ENCODE measurements at places on chromosomes 5 and 9.

GRCh38 chr5:885529-885928 is 7.1 kb downstream of the BRD9 start:
- no peak for DNase-seq

GRCh38 chr5:175836737-175837136 is 34.6 kb upstream of the CPLX2 start:
- no peak for DNase-seq

DNA sequence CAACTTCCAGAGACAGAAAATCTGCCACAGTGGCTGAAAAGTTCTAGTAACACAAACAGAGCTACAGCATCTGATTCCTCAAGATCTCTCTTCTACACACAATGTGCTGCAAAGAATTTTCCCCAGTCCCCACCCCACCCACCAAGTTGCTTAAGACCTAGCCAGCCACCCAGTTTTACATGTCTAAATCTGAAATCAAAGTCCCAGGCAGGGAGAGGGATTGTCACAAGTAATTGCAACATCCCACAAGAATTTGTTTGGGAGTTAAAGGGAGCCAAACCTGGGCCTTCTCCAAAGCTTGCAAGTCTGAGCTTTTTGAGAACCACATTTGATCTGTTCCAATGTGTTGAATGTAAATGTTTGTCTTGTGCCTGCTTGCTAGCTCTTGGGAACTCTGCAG is 15.5 kb downstream of the IGIP start:
- no peak for DNase-seq

DNA sequence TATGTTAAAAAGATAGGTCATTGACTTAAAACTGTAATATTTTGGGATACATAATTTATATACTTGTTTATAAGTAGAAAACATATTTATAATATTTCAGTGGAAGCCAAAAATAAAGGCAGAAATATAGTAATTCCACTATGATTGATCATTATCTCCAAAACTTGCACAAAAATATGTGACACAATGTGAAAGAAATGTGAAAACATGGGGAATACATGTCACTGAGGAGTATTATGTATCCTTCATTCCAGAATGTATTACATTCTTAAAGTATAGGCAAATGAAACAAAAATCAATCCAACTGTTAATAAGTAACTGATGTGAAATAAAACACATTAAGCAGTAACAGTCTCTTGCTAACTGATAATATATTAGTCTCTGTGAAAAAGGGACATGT is 236.7 kb downstream of the CDH18 start:
- no peak for DNase-seq

DNA sequence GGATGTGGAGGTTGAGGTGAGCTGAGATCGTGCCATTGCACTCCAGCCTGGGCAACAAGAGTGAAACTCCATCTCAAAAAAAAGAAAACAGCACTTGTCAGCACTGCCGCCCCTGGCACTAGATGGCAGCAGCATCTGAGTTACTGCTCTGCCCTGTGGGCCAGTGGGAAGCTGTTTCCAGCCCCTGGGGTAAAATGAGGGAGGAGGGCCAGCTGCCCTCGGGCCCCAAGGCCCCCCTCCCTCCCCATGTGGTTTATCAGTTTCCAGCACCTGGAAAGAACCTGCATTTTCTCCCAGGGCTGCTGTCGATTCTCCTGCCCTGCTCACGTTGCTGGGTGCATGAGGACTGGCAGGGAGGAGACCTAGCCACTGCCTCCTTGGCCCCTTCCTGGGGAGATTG is 13.2 kb upstream of the CEL start:
- peak; percentile 64 for DNase-seq

GRCh38 chr9:68482548-68482947 is 58.1 kb downstream of the TMEM252 start:
- DNase-seq = no peak

GRCh38 chr5:112823656-112824055 is 37.4 kb upstream of the SRP19 start:
- no peak for DNase-seq

- DNase-seq = no peak
Measured at GRCh38 chr9:121821326-121821725, 169.9 kb downstream of the DAB2IP start.

GRCh38 chr9:33467526-33467925 is 6.2 kb downstream of the NOL6 start:
- DNase-seq = no peak

- DNase-seq = no peak
Measured at GRCh38 chr9:132516911-132517310, 65.5 kb upstream of the BARHL1 start.

GRCh38 chr5:37606148-37606547 is 227.0 kb downstream of the WDR70 start:
- DNase-seq = no peak

DNA sequence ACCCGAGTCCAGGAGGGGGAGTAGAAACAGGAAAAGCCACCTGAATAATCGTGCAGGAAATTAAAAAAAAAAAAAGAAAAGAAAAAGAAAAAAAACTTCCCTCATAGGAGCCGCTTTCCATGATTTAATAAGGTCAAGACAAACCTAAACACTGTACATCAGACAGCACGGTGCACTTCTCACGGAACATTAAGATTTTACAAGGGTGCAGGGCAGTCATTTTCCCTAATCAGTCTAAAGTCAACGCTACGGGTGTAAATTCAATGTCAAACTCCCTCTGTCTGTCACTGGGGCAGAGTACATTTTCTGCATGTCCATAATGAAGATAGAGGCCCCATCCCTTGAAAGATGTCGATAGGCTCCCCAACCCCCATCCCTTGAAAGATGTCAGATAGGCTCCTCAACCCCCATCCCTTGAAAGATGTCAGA is 139.7 kb downstream of the TSSK1B start:
- DNase-seq = no peak

- no peak for DNase-seq
Measured at GRCh38 chr5:66949066-66949465, 247.5 kb downstream of the CD180 start.
